ENCODE measurements at places on chromosomes 2 and 18. TPM values are rescaled to one million over a fixed set of nuclear protein-coding genes. Genes with fewer than 3 reads are reported as not detected.

DNA sequence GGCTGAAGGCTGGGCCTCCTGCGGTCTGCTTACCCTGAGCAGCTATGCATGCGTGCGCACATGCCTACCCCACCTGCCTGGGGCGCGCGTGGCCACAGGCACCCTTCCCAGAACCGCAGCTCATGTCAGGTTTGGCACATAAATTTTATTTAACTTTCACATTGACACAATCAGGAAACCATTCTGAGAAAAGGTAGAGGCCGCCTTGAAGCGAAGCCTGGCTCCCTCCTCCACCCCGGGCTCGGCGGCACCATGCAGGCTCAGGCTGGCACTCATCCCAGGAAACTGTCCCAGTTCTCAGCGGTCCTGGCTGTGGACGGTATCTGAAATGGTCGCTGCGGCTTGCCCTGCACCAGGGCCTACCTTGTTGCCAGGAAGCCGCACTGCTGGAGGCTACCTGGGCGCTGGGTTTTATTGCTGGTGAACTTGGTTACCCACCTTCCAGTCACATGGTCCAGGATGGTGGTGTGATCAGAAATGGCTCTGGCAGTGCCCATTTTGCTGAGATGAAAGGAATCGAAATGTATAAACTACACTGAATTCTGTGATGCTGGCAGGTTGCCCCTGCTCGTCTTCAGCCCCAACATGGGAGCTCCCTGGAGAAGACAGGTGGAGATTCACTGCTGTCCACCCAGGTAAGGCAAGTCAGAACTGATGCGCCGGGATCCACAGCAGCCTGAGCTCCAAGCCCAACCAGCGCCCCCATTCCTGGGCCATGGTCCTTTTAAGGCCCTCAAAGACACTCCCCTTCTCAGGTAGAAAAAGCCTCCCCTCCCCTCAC lies 25.5 kb downstream of the CHST10 start:
- H3K36me3 ChIP-seq, result no peaks in the 10 kb centered on the region
- peak; percentile 3 for DNase-seq
- H3K4me1 ChIP-seq, result no peaks in the 10 kb centered on the region
- no peaks in the 10 kb centered on the region for H3K27me3 ChIP-seq
- H3K27ac ChIP-seq, result no peak overlapping the region

DNA sequence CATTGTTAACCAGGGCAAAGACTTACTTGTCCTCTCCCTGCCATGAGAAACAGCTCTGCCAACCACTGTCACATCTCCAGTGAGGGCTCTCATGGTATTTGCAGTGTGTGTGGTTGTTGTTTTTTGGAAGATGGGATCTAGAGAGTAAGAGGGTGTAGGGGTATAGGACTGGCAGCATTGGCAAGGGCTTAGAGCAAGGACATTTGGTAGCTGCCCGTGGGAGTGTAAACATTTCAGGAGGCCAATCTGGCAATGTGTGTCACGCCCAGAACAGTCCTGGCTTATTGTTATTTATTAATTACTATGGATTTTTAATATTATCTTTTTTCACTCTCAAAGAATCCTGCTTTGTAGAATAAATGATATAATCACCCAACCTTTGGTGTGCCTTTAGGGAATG lies 90.5 kb downstream of the TMEM17 start:
- H3K36me3 ChIP-seq, result no peaks in the 10 kb centered on the region
- H3K4me3 ChIP-seq, result peak overlapping the region; percentile 15
- no peak for DNase-seq
- peaks cover 15% of the 10 kb centered on the region for H3K4me1 ChIP-seq
- H3K27ac ChIP-seq, result no peak overlapping the region
- peaks cover 5% of the 10 kb centered on the region for H3K27me3 ChIP-seq

DNA sequence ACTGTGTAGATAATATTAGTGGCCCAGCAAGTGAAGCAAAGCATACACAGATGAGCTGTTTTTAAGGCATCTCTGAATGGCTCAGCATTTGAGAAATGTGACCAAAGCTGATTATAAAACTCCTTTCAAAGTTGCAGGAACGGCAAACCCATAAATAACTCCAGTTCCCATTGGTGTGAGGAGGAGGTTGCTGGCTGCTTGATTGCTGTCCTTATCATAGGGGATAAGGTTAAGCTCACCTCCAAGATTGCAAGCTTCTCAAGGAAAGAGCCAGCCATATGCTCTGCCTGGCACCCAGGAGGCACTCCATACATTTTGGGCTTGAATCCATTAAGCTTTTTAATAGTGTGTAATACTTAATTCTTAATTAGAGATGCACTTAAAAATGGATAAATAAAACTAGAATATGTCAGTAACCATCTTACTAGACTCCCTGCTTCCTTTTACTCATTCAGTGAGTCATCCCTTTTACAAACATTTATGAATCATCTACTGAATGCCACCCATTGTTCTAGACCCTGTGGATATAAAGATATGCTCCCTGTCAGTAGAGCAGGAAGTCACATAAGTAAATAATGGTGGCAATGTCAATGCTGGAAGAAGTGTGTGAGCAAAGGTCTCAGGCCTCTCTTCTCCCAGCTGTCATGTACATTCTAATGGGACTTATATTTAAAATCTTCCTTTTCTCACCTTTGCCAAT lies 99.3 kb downstream of the SPATS2L start:
- H3K27me3 ChIP-seq, result no peaks in the 10 kb centered on the region
- no peak overlapping the region for H3K4me3 ChIP-seq
- DNase-seq, result no peak
- H3K4me1 ChIP-seq, result no peaks in the 10 kb centered on the region

DNA sequence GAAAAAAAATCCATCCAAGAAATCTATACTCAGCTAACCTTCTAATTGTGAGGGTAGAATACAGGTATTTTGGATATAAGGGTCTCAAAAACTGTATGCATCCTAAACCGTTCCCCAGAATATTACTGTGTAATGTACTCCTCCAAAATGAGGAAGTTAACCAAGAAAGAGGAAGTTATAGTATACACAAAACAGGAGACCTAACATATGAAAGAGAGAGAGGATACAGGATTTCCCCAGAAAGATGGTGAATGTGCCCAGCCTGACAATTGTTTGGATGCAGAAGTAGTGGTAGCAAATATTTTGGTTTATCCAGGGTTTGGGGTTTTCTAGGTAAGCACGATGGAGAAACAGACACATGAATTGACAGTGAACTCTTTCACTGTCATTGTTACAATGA lies 50.6 kb downstream of the GALNT3 start:
- H3K27ac ChIP-seq, result no peak overlapping the region
- H3K36me3 ChIP-seq, result no peaks in the 10 kb centered on the region
- no peak for DNase-seq
- no peaks in the 10 kb centered on the region for H3K4me1 ChIP-seq

GRCh38 chr2:890791-891190 lies 59.9 kb upstream of the SNTG2 start:
- no peak overlapping the region for H3K27ac ChIP-seq
- H3K4me3 ChIP-seq, result no peak overlapping the region
- no peaks in the 10 kb centered on the region for H3K4me1 ChIP-seq

DNA sequence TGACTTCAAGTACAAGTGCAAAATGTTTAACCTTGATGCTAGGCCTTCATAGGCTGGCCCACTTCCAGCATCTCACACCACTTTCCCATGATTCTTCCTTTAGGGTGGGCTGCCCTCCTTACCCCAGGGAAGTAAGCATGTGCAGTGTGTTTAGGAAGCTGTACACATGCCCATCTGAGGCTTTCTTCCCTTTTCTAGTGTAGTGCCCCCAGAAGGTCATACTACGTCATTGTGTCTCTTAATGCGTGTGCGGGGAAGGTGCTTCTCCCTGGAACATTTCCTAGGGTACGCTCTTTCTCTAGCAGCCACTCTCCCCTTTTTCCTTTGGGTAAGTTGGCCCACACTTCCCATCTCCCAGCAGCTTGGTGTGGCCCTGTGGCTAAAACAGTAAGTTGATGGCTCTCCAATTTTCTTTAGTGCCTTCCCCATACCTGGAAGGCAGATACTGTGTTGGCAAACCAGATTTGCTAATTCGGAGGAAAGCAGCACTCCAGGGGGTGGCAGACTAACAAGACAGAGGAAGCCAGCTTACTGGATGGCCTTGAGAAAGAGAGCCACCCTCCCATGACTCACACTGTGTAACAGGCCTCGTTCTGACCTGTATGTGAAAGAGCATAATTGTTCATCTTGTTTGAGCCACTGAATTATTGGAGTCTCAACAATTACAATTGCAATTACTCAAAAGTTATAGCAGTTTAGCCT lies 1.1 kb upstream of the SULT6B1 start:
- H3K4me1 ChIP-seq, result no peaks in the 10 kb centered on the region
- DNase-seq, result no peak
- no peaks in the 10 kb centered on the region for H3K36me3 ChIP-seq
- H3K27ac ChIP-seq, result no peak overlapping the region
- no peak overlapping the region for H3K4me3 ChIP-seq
- H3K27me3 ChIP-seq, result peaks cover 13% of the 10 kb centered on the region

GRCh38 chr2:236169151-236169721 lies 1.1 kb upstream of the GBX2 start:
- H3K27me3 ChIP-seq, result peaks cover 14% of the 10 kb centered on the region
- no peak for DNase-seq
- H3K36me3 ChIP-seq, result no peaks in the 10 kb centered on the region
- no peaks in the 10 kb centered on the region for H3K4me1 ChIP-seq
- H3K27ac ChIP-seq, result no peak overlapping the region
- H3K4me3 ChIP-seq, result no peak overlapping the region

GRCh38 chr2:9574331-9574730 lies 18.7 kb upstream of the ADAM17 start:
- no peaks in the 10 kb centered on the region for H3K4me1 ChIP-seq
- H3K27me3 ChIP-seq, result no peaks in the 10 kb centered on the region
- no peak overlapping the region for H3K27ac ChIP-seq
- no peak overlapping the region for H3K4me3 ChIP-seq
- DNase-seq, result no peak

DNA sequence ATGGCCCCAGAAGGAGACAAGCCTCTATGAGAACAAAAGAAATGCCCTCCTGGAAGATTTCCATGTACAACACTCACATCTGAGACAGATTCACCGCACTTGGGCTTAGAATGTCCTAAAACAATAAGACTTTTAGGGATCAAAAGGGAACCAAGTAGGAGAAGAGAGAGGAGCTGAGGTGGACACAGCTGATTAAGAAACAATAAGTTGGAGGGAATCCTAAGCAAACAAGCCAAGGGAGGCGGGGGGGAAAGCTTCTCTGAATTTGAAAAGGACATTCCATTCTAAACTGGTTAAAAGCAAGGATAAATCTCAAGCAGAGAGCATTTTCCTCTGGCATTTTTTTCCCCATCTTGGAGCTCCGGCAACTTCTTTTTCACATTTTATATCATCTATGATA lies 9.9 kb downstream of the ACVR1 start:
- no peak overlapping the region for H3K27ac ChIP-seq
- peaks cover 12% of the 10 kb centered on the region for H3K4me1 ChIP-seq
- no peak overlapping the region for H3K4me3 ChIP-seq
- no peaks in the 10 kb centered on the region for H3K27me3 ChIP-seq
- DNase-seq, result no peak
- no peaks in the 10 kb centered on the region for H3K36me3 ChIP-seq

The TNFRSF11A gene
- 2.2 TPM for total RNA-seq

The OR6B2 gene
- not detected for total RNA-seq

The PEX13 gene
- 13.1 TPM for total RNA-seq

The AGXT gene
- not detected for total RNA-seq

The CACNB4 gene
- 0.30 TPM for total RNA-seq
